ENCODE measurements at places on chromosomes 2 and 18. TPM values are rescaled to one million over a fixed set of nuclear protein-coding genes. Genes with fewer than 3 reads are reported as not detected.

DNA sequence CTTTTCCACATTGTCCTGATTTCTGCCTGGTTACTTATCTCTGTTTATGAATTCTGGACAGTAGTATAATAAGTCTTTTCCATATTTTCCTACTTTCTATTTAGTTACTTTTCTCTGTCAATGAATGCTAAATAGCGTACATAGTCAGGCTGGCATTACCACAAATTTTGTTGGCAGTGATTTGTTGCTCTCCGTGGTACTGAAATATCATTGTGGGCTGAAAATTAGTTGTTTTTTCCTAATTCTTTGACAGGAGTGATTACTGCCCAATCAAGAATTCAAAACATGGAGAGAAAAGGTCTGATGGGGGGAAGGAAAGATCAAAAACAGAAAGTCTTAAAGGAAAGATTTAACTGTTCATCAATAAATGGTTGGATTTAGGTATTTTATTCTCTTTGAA, 7.7 kb upstream of the GALNT13 start:
- no peaks in the 10 kb centered on the region for H3K27me3 ChIP-seq
- no peaks in the 10 kb centered on the region for H3K4me1 ChIP-seq
- no peak overlapping the region for H3K4me3 ChIP-seq
- H3K27ac ChIP-seq, result no peak overlapping the region

DNA sequence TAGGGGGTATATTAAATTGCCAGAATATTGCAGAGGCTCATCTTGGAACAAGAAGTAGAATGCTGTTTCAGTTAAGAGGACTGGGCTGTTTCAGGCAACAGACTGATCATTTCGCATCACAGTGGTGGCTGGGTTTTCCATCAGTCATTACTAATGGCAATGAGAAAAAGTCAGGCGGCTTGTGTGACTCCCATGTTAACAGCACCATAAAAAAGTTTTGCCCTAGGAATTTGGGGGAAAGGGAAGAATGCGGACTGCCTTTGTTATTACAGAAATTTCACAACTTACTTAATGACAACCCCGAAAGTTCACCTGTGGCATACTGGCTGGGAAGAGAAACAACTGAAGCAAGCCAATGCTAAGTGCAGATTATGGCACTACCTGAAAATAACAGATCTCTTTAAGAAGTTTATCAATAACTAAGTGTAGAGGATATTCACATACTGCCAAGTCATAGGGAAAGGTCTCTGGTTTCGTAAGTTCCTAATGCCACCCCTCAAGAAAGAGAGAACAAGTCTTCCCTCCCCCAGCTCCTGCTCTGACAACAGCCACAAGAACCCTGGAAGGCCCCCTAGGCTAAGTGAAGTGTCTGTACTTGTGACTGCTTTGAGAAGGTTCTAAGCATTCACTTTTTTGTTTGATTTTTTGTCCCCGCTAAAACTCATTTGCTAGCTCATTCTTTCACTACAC, 40.5 kb upstream of the AP1S3 start:
- H3K36me3 ChIP-seq, result peaks cover 28% of the 10 kb centered on the region
- no peaks in the 10 kb centered on the region for H3K27me3 ChIP-seq
- H3K4me1 ChIP-seq, result peaks cover 3% of the 10 kb centered on the region

- no peak for DNase-seq
- H3K27ac ChIP-seq, result no peak overlapping the region
- peaks cover 9% of the 10 kb centered on the region for H3K4me1 ChIP-seq
- no peaks in the 10 kb centered on the region for H3K27me3 ChIP-seq
Observed at GRCh38 chr2:180446492-180446891, 439.4 kb upstream of the CWC22 start.

GRCh38 chr18:13218368-13218991, at the start of gene LDLRAD4:
Gene LDLRAD4 (plus strand): TSS chr18:13218760.
- no peaks in the 10 kb centered on the region for H3K36me3 ChIP-seq
- peak within 1 kb of the TSS; percentile 72 for H3K4me3 ChIP-seq
- peaks cover 65% of the 10 kb centered on the region for H3K27me3 ChIP-seq
- DNase-seq, result peak; percentile 34

- peaks cover 2% of the 10 kb centered on the region for H3K4me1 ChIP-seq
- H3K36me3 ChIP-seq, result peaks cover 4% of the 10 kb centered on the region
- no peak overlapping the region for H3K27ac ChIP-seq
- DNase-seq, result no peak
- no peaks in the 10 kb centered on the region for H3K27me3 ChIP-seq
Observed at GRCh38 chr2:148970385-148970784, 68.1 kb upstream of the LYPD6B start.

DNA sequence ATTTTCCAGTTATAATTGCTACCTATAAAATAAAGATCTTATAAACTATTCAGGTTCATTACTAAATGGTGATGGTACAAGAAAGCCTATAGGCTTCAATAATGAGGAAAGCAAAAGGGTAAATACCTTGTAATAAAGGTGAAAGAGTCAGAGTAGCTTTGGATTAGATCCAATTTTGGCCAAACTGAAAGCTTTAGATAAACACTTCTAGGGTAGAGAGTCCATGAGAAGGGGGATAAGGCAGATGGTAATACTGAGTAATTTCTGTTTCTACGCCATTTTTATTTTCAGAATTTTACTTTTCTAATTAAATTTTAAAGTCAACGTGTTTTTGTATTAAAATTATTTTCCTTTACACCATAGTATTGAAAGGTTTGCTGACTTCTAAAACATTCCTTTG, 9.4 kb downstream of the CASP8 start:
- H3K36me3 ChIP-seq, result no peaks in the 10 kb centered on the region
- no peak overlapping the region for H3K4me3 ChIP-seq
- H3K27ac ChIP-seq, result no peak overlapping the region
- no peaks in the 10 kb centered on the region for H3K4me1 ChIP-seq

DNA sequence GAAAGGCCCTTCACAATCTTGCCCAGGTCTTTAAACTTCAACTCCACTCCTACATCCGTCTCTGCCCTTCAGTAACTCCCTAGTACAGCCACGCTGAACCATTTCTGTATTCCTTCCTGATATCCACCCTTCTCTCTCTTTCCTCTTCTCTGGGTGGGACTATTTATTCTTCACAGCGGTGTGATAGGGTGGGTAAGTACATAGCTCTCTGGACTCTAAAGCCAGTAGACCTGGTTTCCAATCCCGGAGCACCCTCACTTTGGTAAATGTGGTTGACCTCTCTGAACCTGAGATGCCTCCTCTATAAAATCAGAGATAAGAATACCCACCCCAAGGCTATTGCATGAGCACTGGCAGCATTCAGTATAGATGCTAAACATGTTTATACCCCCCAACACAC, 86.7 kb downstream of the ATL2 start:
- no peak for DNase-seq
- no peak overlapping the region for H3K27ac ChIP-seq
- H3K4me3 ChIP-seq, result no peak overlapping the region
- H3K27me3 ChIP-seq, result no peaks in the 10 kb centered on the region
- H3K4me1 ChIP-seq, result peaks cover 11% of the 10 kb centered on the region

Gene GKN1
- not detected for total RNA-seq

Gene CCDC141
- 14.8 TPM for total RNA-seq

Gene PLA2R1
- 1.7 TPM for total RNA-seq

Measured in progenitor cell of endocrine pancreas (in vitro differentiated cells).